Subcutaneous preadipocyte (primary cell): ENCODE measurements at places on chromosomes 7 and 10. TPM values are rescaled to one million over a fixed set of nuclear protein-coding genes. Genes with fewer than 3 reads are reported as not detected.

Gene ANKRD1
- 0.20 TPM in 1 of 2 replicates, not detected in the other for total RNA-seq

Gene AASS
- 23.9 and 33.2 TPM in 2 replicates for total RNA-seq

Gene HGF
- 345 and 402 TPM in 2 replicates for total RNA-seq

Gene FXYD4
- total RNA-seq, result not detected in 2 replicates

Gene PIK3CG
- not detected in 2 replicates for total RNA-seq

Gene BLOC1S2
- 26.0 and 44.8 TPM in 2 replicates for total RNA-seq

Gene FGFBP3
- total RNA-seq, result 0.73 and 0.78 TPM in 2 replicates

Gene PIK3AP1
- not detected in 2 replicates for total RNA-seq

Gene GRB10
- 35.4 and 37.8 TPM in 2 replicates for total RNA-seq

Gene CFAP70
- total RNA-seq, result 0.39 and 0.73 TPM in 2 replicates

Gene CCDC172
- not detected in 2 replicates for total RNA-seq

Gene SUN3
- total RNA-seq, result not detected in 2 replicates

Gene DIP2C
- total RNA-seq, result 12.1 and 12.5 TPM in 2 replicates

Gene HTRA1
- 168 and 310 TPM in 2 replicates for total RNA-seq

Gene WNT2
- 0.39 and 0.73 TPM in 2 replicates for total RNA-seq

Gene UTF1
- not detected in 2 replicates for total RNA-seq

Gene AKR1C8
- total RNA-seq, result not detected in 2 replicates

Gene CYP2C19
- total RNA-seq, result not detected in 2 replicates

Gene DRGX
- total RNA-seq, result not detected in 2 replicates

Gene LLCFC1
- total RNA-seq, result not detected in 2 replicates

Gene GPR158
- 0.20 and 0.37 TPM in 2 replicates for total RNA-seq

Gene CLCN1
- total RNA-seq, result not detected in 2 replicates

Gene AUTS2
- total RNA-seq, result 5.9 and 11.7 TPM in 2 replicates

Gene PTPRZ1
- 0.20 TPM in 1 of 2 replicates, not detected in the other for total RNA-seq

Gene RAB19
- not detected in 2 replicates for total RNA-seq

Gene ITPRIP
- 16.2 and 19.4 TPM in 2 replicates for total RNA-seq

Gene CYP2C8
- total RNA-seq, result not detected in 2 replicates

Gene SLC16A12
- total RNA-seq, result under 0.01 and 0.20 TPM in 2 replicates

Gene SEMA4G
- total RNA-seq, result 0.59 and 1.1 TPM in 2 replicates

Gene CHST3
- 20.9 and 23.5 TPM in 2 replicates for total RNA-seq

Gene GCK
- total RNA-seq, result 0.73 and 1.6 TPM in 2 replicates

Gene CNPY1
- total RNA-seq, result not detected in 2 replicates

Gene ADAM22
- total RNA-seq, result 0.73 and 0.98 TPM in 2 replicates

Gene GIMAP7
- not detected in 2 replicates for total RNA-seq

Gene ACSM6
- total RNA-seq, result not detected in 2 replicates

Gene SPDYE11
- total RNA-seq, result not detected in 2 replicates

Gene FAM237B
- total RNA-seq, result under 0.01 and 0.20 TPM in 2 replicates

Gene CLDN3
- not detected in 2 replicates for total RNA-seq

Gene ZNF467
- total RNA-seq, result 0.20 TPM in 1 of 2 replicates, not detected in the other

Gene PKD2L1
- 0.37 TPM in 1 of 2 replicates, not detected in the other for total RNA-seq

Gene PLEKHS1
- total RNA-seq, result not detected in 2 replicates

Gene MOGAT3
- not detected in 2 replicates for total RNA-seq

Gene TACC2
- 3.7 and 8.2 TPM in 2 replicates for total RNA-seq

Gene UCMA
- not detected in 2 replicates for total RNA-seq

Gene FBXL13
- 0.73 and 0.78 TPM in 2 replicates for total RNA-seq

Gene BHLHA15
- total RNA-seq, result 0.39 TPM in 1 of 2 replicates, not detected in the other

Gene KLLN
- total RNA-seq, result 0.73 and 0.78 TPM in 2 replicates

Gene ZNF735
- total RNA-seq, result not detected in 2 replicates

Gene RPP38
- total RNA-seq, result 13.1 and 16.9 TPM in 2 replicates

Gene CCM2
- total RNA-seq, result 40.1 and 47.0 TPM in 2 replicates

Gene PILRB
- 7.7 and 11.5 TPM in 2 replicates for total RNA-seq
